ENCODE measurements at places on chromosomes 16 and 17. TPM values are rescaled to one million over a fixed set of nuclear protein-coding genes. Genes with fewer than 3 reads are reported as not detected.

DNA sequence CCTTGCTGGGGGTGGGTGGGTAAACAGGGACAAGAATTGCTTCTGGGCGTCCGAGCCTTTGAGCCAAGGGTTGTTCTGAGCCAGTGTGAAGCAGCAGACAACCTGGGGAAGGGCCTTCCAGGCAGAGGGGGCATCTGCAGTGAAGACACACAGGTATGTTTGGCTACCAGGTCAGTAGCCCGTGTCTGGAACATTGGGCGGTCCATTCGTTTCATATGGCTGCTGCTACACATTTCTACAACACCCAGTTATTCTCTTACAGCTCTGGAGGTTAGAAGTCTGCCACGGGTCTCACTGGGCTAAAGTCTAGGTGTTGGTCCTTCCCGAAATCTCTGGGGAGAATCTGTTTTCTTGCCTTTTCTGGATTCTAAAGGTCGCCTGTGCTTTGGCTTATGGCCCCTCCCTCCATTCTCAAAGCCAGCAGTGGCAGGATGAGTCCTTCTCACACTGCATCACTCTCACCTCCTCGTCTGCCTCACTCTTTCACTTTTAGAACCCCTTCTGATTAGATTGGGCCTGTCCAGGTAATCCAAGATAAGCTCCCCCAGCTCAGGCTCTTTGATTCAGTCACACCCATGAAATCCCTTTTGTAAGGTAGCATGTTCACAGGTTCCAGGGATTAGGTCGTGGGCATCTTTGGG, 136.1 kb downstream of the CLEC16A start:
- peaks cover 97% of the 10 kb centered on the region for H3K4me1 ChIP-seq
- H3K27me3 ChIP-seq: no peaks in the 10 kb centered on the region
- H3K36me3 ChIP-seq: peaks cover 66% of the 10 kb centered on the region
- H3K4me3 ChIP-seq: peak overlapping the region; percentile 43

GRCh38 chr16:11302977-11303376, 21.8 kb upstream of the PRM1 start:
- no peaks in the 10 kb centered on the region for H3K36me3 ChIP-seq
- H3K27me3 ChIP-seq: no peaks in the 10 kb centered on the region
- peaks cover 10% of the 10 kb centered on the region for H3K4me1 ChIP-seq
- H3K27ac ChIP-seq: no peak overlapping the region

- H3K4me1 ChIP-seq: peaks cover 8% of the 10 kb centered on the region
- H3K27ac ChIP-seq: no peak overlapping the region
- no peak for DNase-seq
- no peak overlapping the region for H3K4me3 ChIP-seq
- H3K27me3 ChIP-seq: no peaks in the 10 kb centered on the region
Observed at GRCh38 chr16:17224350-17224749, 246.4 kb downstream of the XYLT1 start.

DNA sequence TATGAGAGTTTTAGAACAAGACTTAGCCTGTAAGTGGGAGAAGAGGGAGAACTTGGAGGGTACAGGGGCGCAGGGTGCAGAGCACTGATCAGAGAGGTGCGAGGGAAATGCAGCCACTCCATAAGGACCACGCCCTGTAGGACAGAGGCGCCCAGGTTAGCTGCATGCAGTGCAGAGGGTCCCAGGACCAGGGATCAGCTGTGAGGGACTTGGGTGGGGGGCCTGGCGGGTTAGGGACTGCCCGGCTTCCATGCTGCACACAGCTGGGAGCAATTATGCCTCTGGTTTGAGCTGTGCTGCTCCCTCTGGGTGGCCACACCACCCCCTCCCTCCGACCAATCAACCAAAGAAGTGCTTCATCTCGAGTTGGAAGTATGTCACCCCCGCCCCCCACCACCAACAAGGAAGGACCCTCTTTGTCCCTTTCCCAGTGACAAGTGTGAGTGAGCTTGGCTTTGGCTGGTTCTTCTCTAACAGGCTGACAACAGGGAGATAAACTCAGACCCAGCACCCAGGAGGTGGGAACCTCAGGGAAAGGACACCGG, 22.2 kb upstream of the CLEC18A start:
- no peak for DNase-seq
- no peak overlapping the region for H3K27ac ChIP-seq
- peaks cover 15% of the 10 kb centered on the region for H3K36me3 ChIP-seq
- no peak overlapping the region for H3K4me3 ChIP-seq
- H3K27me3 ChIP-seq: no peaks in the 10 kb centered on the region

GRCh38 chr16:88636488-88637265, 1.7 kb upstream of the IL17C start:
- peak overlapping the region; percentile 37 for H3K4me3 ChIP-seq
- peaks cover 20% of the 10 kb centered on the region for H3K4me1 ChIP-seq
- DNase-seq: no peak
- H3K36me3 ChIP-seq: peaks cover 15% of the 10 kb centered on the region

Gene RAI1
- 36.5 TPM for total RNA-seq

Gene ATP6V0D1
- 31.5 TPM for total RNA-seq

Gene SLC43A2
- total RNA-seq: 2.4 TPM

Gene C16orf96
- not detected for total RNA-seq

Gene ABI3
- total RNA-seq: 28.5 TPM

- no peaks in the 10 kb centered on the region for H3K4me1 ChIP-seq
- H3K27me3 ChIP-seq: no peaks in the 10 kb centered on the region
- no peak overlapping the region for H3K27ac ChIP-seq
- no peak overlapping the region for H3K4me3 ChIP-seq
- H3K36me3 ChIP-seq: no peaks in the 10 kb centered on the region
Observed at GRCh38 chr16:52209227-52209626, 337.7 kb downstream of the TOX3 start.

GRCh38 chr17:76645481-76645880, 1.9 kb upstream of the ST6GALNAC1 start:
- no peak overlapping the region for H3K4me3 ChIP-seq
- no peak overlapping the region for H3K27ac ChIP-seq
- DNase-seq: no peak
- no peaks in the 10 kb centered on the region for H3K4me1 ChIP-seq
- no peaks in the 10 kb centered on the region for H3K36me3 ChIP-seq

Gene KCNJ2
- total RNA-seq: 0.11 TPM

DNA sequence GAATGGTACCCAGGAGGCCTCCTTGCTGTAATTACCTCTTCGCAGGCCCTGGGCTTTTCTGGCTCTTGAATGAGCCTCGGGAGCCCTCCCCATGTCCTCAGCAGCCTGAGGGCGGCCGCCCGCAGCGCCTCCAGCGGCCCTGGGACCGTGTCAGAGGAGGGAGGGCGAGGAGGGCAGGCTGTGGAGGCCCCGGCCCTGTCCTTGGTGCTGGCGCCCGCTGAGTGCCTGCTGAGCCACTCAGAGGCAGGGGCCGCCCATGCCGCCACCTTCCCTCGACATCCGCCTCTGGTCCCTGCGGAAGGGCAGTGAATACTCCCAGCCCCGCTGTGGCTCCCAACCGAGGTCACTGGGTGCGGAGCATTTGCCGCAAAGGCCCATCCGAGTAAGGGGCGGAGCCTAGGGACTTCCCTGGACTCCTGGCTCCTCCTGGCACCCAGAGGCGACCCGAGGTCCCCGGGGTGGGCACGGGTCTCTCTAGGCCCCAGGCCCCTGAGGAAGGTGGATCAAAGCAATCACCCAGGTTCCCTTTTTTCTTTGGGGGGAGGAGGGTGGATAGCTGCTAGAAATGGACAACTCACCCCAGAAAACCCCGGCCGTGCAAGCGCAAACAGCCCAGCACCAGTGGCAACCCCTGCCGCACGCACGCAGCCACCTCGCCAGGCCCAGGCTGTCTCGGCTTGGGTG, 2.8 kb downstream of the RBFOX3 start:
- peaks cover 28% of the 10 kb centered on the region for H3K27me3 ChIP-seq
- no peaks in the 10 kb centered on the region for H3K36me3 ChIP-seq

- H3K36me3 ChIP-seq: no peaks in the 10 kb centered on the region
- DNase-seq: no peak
- no peaks in the 10 kb centered on the region for H3K27me3 ChIP-seq
Observed at GRCh38 chr17:45426561-45426960, 6.1 kb downstream of the ARHGAP27 start.

Gene SNAI3
- 2.3 TPM for total RNA-seq

DNA sequence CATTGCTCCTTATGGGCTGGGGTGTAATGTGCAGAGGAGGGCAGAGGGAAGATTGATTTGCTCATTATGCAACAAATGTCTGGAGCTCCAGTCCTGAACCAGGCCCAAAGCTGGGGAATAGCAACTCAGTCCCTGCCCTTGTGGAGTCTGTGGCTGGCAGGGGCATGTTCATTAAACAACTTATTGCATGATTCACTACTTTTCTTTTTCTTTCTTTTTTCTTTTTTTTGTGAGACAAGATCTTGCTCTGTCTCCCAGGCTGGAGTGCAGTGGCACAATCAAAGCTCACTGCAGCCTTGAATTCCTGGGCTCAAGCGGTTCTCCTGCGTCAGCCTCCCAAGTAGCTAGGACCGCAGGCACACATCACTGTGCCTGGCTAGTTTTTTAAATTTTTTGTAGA, 23.1 kb downstream of the MSI2 start:
- no peak for DNase-seq
- H3K27me3 ChIP-seq: no peaks in the 10 kb centered on the region
- no peak overlapping the region for H3K27ac ChIP-seq
- H3K36me3 ChIP-seq: peaks cover 85% of the 10 kb centered on the region
- no peak overlapping the region for H3K4me3 ChIP-seq

DNA sequence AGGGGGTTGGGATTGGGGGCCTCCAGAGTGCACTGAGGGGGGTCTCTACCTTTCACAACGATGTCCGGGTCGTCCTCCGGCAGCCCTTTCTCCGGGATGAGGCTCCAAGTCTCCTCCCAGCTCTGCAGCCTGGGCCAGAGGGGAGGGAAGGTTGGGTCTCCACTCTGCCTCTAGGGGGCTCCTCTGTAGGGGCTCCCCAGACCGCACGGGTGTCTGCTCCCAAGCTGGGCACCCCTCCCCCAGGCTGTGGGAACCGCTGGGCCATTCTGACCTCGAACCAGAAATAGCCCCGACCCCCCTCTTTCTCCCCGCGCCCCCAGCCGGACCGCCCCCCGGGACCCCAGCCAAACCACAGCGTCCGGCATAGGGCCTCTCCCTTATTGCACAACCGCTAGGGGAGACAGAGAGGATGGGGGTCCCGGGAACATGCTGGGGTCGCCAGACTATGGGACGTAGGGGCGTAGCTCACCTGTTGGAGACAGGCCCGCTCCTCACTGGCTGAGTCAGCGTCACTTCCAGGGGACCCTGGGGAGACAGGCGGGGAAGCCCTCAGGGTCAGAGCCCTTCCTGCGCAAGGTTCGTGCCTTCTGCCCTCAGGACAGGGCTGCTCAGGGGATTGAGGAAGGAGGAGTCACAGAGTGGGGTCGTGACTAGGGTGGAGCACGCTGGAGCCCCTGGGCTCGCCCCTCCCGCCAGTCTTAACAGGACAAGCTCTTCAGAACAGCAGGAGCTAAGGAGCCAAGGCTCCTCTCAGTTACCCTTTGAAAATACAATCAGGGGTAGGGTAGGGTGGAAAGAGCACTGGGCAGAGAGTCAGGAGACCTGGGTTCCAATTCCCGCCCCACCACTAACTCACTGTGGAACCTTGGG, 2.7 kb downstream of the PLEKHH3 start:
- H3K27me3 ChIP-seq: peaks cover 49% of the 10 kb centered on the region
- H3K4me3 ChIP-seq: peak overlapping the region; percentile 17
- H3K27ac ChIP-seq: no peak overlapping the region
- peaks cover 31% of the 10 kb centered on the region for H3K4me1 ChIP-seq
- no peaks in the 10 kb centered on the region for H3K36me3 ChIP-seq
- no peak for DNase-seq

All from activated T-helper 2 cell treated with anti-CD3 and anti-CD28 coated beads, Interferon-gamma antibody, Interleukin-2, Interleukin-4, amounts not matched to agents 10 μg/mL and 5 μg/mL and 100 μg/mL, durations not matched to agents 14 hours and 24 hours and 36 hours (primary cell).